ENCODE measurements at places on chromosomes 11 and 22.

GRCh38 chr11:34625576-34625975 is 4.7 kb downstream of the EHF start:
- no peak for DNase-seq

GRCh38 chr11:35243774-35244173 is 104.8 kb downstream of the CD44 start:
- no peak for DNase-seq

DNA sequence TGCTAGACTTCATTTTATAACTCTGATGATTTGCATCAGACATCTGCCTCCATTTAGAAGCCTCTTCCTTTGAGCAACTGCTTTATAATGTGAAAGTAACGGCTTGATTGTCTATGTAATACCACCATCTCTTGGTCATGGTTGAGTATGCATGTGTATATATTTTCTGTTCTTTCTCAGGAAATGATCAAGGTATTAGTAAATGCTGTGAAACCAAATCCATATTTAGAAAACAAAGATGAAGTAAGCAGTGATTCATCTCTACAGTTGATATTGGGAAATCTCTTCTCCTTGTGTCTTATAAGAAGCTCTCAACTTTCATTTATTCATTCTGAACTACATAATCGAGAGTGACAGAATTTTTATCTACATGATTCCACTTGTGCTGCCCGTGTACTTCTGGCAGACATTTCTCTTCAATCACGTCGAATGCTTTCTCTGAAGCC is 104.6 kb upstream of the ANO3 start:
- DNase-seq: no peak

GRCh38 chr11:43396617-43397016 is 37.9 kb downstream of the TTC17 start:
- DNase-seq: no peak

DNA sequence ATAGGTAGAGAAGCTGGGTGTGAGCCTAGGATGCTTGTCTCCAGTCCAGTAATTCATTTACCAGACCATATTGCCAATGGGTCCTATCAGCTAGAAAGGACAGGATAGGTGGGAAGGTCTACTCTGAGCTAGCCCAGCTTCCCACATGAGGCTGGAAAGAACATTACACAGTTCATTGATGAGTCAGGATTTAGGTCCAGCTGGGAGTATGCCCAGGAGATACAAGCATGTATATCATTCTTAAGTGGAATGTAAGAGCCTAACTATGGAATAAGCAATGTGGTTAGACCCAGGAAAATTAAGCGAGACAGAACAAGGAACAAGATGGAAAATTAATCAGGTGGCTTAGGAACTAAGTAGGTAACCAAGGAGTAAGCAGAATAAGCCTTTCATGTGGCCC is 59.0 kb upstream of the TBCEL start:
- DNase-seq: no peak

GRCh38 chr11:73249853-73250783 is 22.0 kb upstream of the P2RY6 start:
- DNase-seq: no peak

GRCh38 chr22:24157822-24158135 is 23.5 kb upstream of the SUSD2 start:
- DNase-seq: no peak

DNA sequence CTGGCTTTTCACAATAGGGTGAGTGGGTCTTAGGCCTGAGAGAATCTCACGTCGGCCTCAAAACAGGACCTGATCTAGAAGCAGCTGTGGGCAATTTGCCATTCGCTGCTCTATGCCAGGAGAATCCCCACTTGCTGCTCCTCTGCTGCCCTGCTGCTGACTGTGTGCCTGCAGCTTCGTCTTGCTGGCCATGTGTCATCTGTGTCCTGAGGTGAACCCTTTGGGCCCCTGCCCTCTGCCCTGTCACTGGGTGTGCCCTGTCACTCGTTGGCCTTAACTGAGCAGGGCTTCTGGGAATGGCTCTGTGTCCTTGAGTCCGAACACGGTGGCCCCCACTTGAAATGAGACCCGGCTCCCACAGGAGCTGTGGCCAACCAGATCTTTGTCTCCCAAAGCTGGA is 6.2 kb downstream of the NAA40 start:
- no peak for DNase-seq

DNA sequence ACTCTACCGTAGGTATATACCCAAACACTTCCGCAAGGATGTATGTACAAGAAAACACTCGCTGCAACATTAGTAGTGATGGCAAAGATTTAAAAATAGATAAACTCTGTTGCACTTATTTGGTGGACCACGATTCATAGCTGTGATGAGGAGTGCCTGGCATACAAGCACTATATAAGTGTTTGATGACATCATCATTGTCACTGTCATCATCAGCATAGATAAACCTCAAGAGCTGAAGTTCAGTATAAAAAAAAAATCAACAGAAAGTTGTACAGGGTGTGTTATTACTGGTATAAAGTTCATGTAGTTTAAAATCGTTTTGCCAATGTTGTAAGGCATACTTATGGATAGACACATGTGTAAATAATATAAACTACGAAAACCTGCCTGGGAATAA is 24.0 kb upstream of the NUP50 start:
- DNase-seq: no peak

DNA sequence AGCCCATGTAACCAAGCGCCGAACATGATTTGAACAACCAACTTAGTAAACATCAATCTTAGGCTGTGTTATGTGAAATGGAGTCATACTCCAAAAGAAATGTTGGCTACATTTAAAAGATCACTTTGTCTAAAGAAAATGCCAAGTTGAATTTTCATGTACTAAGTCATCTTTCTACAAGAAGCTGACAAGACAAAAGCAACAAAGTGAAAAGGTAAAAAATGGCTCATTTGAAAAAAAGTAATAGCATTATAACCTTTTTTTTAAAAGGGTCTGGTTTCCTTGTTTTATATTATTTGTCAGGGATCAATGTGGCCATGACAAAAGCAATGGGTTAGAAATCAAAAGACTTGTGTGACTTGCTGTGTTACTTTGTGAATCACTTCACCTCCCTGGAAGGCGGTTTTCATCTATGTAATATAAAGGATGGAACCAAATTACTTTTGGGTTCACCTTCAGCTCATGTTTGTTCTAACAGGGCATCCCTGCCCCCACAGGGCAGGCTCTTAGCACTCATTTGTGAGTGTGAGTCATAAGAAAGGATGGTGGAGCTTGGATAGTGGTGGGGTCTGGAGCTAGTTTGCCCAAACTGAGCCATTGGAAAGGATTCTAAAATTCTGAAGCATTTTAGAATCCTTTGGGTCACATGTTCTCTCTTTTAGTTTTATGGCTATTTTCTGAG is 131.9 kb upstream of the MTMR2 start:
- DNase-seq: no peak

DNA sequence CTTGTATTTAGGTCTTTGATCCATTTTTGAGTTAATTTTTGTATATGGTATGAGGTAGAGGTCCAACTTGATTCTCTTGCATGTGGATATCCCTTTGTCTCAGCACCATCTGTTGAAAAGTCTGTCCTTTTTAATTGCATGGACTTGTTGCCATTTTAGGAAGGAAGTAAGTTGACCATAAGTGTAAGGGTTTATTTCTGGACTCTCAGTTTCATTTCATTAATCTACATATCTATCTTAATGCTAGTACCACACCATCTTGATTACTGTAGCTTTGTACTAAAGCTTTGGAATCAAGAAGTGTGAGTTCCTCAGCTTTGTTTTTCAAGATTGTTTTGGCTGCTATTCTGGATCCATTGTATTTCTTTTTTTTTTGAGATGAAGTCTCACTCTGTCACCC is 31.4 kb downstream of the CBL start:
- DNase-seq: no peak

- DNase-seq: no peak
Observed at GRCh38 chr22:22406445-22407027, 102.0 kb downstream of the ZNF280B start.

- DNase-seq: no peak
Observed at GRCh38 chr22:19477321-19478044, 1.5 kb downstream of the UFD1 start.

- no peak for DNase-seq
Observed at GRCh38 chr11:67315325-67315909, 12.1 kb downstream of the SSH3 start.

DNA sequence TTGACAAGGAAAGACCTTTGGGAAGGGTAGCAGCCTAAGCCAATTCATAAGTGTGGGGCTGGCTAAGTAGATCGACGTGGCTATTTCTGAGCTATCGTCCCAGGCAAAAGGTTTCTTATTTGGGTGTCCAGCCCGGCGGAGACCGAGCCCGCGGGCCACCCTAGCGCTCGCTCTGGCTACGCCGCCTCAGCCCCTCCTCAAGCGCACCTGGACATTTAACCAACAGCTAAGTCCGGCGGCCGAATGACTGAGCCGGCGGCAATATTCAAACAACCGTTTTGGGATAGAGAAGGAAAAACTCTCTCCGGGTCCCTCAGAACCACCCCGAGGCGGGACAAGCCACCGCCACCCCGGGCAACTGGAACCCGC is 457 bp downstream of the RNF141 start:
- no peak for DNase-seq

DNA sequence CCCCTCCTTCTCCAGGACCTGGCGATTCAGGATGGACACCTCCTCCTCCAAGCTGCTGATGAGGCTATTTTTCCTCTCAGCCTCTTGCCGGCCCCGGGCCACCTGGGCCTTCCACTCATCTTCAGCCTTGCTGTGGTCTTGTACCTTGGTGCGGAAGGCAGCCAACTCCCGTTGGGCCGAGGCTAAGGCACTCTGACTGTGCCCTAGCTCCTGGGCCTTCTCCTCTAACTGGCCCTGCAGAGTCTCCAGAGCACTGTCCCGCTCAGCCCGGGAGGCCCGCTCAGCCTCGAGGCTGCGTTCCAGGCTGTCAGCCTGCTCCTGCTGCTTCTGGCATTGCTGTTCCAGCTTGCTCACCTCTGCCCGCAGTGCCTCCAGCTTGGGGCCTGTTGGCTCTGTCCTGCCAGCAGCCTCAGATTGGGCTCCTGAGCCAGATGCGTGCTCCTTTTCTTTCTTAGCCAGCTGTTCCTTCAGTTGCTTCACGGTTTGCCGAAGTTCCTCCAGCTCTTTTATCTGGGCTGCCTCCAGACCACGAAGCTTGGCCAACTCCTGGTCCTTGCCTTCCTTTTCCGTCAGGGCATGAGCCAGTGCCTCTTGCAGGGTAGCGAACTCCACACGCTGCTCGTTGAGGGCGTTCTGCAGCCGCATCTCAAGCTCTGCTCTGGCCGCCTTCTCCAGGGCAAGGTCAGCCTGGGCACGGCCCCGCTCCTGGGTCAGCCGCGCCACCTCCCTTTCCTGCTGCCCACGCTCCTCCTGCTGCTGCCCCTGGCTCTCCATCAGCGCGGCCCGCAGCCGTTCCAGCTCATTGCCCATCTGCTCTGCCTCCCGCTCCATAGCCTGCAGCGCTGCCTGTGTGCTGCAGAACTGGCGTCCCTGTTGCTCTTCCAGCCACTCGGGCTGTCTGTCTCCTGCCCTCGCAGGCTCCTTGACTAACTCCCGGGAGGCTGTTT is 15.3 kb downstream of the IL18BP start:
- DNase-seq: no peak

DNA sequence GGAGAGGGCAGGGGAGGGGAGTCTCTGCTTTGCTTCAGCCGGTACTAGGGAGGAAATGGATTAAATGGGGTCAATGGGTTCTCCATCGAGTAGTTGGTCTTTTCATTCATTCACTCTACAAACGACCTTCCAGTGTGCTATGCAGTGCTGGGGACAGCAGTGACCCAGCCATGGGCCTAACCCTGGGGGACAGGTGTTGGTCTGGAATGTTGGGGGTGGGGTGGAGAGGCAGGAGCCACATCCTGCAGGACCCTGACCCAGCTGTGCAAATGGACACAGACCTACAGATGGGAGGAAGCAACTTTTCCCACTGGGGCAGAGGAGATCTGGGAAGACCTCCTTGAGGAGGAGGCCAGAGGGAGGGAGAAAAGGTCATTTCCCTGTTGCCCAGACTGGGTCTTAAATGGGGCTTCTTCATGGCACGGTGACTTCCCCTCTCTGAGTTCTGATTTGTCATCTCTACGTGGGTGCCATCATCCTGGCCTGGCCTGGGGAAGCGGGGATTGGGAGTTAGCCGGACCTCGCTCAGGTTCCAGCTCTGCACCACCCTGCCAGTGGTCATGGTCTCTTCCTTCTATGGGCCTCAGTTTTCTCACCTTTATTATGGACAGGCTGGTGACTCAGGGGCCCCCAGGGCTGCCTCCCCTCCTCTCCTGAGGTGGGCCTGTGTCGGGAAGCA is 2.0 kb downstream of the CYTH4 start:
- no peak for DNase-seq

GRCh38 chr11:100592619-100593260 is 94.3 kb upstream of the ARHGAP42 start:
- no peak for DNase-seq

DNA sequence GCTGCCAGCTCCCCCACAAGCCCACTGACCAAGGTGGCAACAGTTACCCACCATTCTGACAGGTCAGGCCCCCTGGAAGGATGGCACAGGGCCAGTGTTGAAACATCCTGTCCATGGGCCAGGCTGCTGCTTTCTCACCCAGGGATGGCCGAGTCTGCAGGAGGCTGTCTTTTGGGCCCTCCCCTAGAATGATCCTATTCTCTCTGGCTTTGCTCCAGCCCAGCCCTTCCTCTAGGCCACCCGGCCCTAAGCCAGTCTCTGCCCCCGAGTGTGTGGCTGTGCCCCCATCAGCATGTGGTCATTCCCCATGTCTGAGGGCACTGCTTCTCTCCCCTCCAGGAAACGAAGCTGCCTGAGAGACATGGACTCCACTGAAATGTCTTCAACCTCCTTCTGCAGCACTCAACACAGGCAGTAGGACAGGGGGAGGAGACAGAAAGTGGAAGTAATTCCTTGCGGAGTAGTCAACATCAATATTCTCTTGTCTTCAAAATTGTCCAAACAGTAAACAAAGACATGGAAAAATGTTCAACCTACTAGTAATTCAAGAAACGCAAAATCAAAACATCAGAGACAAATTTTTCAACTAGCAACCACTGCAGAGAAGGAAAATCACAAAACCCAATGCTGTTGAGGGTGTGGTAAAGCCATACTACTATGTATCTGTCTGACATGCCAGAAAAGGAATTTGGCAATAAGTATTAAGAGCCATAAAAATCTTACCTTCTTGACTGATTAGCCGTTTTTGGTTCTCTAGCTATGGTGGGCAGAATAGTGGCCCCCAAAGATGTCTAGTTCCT is 5.1 kb upstream of the SCARF2 start:
- DNase-seq: no peak

GRCh38 chr22:22878801-22879674 is 8.6 kb upstream of the IGLL5 start:
- no peak for DNase-seq

DNA sequence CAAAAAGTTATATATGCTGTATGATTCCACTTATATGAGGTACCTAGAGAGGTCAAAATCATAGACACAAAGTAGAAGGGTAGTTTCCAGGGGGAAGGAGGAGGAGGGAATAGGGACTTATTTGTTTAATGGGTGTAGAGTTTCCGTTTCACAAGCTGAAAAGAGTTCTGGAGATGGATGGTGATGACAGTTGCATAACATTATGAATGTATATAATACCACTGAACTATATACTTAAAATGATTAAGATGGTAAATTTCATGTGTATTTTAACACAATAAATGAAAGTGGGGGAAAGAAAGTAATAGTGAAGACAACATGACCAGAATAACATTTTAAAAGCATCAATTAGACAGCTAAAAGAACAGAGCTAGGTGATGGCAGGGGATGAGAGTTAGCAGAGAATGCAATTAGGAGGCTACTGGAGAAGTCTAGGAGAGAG is 51.2 kb downstream of the MRTFA start:
- DNase-seq: no peak

GRCh38 chr22:38953091-38953490 is 4.3 kb upstream of the APOBEC3A start:
- no peak for DNase-seq

All from activated gamma-delta T cell (primary cell).